ENCODE measurements at places on chromosomes 6 and 20.

DNA sequence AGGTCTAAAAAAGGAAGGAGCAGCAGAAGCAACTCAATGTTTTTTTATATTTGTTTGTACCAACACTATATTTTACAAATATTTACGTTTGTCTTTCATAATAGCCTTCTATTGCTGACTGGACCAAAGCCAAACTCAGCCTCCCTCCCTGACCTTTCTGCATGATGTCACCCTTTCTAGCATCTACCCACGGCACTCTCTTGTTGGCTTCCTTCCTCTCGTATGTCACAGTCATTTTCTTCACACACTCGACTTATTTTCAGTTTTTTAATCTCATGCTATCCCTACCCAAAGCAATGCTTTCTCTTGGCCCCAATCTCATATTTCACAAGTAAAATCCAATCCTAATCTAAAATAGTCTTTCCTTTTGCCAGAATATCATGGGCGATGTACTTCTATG lies 16.3 kb upstream of the FAM8A1 start:
- DNase-seq = no peak

GRCh38 chr6:108570517-108570916 lies 9.8 kb downstream of the FOXO3 start:
- DNase-seq = no peak

- DNase-seq = no peak
Measured at GRCh38 chr20:43723186-43723585, 3.6 kb downstream of the GTSF1L start.

DNA sequence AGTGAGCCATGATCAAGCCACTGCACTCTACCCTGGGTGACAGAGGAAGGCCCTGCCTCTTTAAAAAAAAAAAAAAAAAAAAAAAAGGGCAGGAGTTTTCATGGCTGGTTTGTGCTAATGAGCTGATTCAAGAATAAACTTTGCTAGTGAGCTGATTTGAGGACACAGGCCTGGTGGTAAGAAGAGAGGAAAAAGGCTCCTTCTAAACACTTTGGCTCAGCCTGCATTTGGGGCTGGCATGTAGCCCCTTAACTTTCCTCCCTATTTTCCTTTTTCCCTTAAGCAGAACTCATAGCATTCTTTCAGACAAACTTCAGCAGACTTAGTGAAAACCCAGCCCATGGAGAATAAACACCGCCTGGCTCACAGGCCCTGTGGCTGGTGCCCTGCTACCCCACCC lies 432.7 kb downstream of the PTPRT start:
- DNase-seq = no peak

GRCh38 chr6:52261229-52261628 lies 16.9 kb upstream of the IL17F start:
- DNase-seq = no peak

GRCh38 chr20:48636301-48636700 lies 191.5 kb downstream of the PREX1 start:
- DNase-seq = no peak

GRCh38 chr6:156917213-156917612 lies 140.0 kb downstream of the ARID1B start:
- DNase-seq = no peak

- DNase-seq = no peak
Measured at GRCh38 chr6:99512033-99512432, 3.2 kb downstream of the USP45 start.

DNA sequence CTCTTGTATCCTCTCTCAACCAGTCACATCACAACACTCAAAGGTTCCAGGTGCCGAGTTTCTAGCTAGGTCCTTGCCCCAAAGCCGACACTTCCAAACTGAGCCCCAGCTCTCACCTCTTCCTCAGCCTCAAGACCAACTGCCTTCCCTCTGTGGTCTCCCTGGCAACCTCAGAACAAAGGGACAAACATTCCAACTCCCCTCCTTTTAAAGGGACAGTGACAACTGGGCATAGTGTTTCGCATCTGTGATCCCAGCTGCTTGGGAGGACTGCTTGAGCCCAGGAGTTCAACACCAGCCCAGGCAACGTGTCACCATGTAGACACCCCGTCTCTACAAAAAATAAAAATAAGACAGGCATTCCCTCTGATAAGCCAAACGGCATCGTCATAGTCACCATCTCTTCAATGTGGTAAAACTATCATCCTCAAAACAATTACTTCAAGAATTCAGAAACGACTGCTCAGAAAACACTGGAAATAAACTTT lies 11.3 kb downstream of the DIDO1 start:
- DNase-seq = peak; percentile 65
